ENCODE measurements at places on chromosomes 11 and 22. TPM values are rescaled to one million over a fixed set of nuclear protein-coding genes. Genes with fewer than 3 reads are reported as not detected.
A peak's percentile ranks its signal among the peaks of the same experiment; 100 is the strongest.

GRCh38 chr22:47781024-47781423 lies 1018.6 kb downstream of the TBC1D22A start:
- DNase-seq: no peak

- no peak for DNase-seq
Observed at GRCh38 chr11:124085583-124085982, 29.7 kb upstream of the VWA5A start.

DNA sequence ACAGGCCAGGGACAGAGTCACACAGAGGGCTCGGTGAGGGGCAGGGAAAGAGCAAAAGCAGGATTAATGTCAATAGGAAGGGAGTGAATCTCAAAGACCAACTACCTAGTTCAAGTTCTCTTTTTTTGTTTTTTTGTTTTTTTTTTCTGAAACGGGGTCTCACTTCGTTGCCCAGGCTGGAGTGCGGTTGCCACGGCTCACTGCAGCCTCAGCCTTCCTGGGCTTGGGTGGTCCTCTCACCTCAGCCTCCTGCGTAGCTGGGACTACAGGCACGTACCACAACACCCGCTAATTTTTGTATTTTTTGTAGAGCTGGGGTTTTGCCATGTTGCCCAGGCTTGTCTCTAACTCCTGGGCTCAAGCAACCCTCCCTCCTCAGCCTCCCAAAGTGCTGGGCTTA lies 9.7 kb upstream of the BCL9L start:
- no peak for DNase-seq

GRCh38 chr11:47186700-47187695 lies 764 bp upstream of the PACSIN3 start:
- DNase-seq: peak; percentile 78

DNA sequence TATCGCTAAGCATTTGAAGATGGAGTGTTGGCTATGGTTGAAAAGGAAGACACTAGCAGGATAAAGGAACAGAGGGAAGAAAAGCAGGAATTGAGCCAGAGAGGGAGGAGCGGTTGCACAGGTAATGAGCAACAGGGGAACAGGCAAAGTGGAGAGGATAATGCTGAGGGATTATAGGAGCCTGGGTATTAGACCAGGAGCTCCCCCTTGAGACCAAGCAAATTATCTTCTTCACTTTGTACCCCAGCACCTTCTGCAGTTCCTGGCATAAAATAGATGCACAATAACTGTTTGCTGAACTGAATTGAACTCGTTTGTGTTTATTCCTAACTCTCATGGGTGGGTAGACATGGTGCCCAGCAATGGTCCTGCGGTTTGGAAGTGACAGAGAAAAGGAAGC lies 54.6 kb upstream of the OR5P2 start:
- DNase-seq: no peak

CYTH4 gene
- total RNA-seq: 5.7 TPM
